ENCODE measurements at places on chromosomes 5 and 9.

- DNase-seq = no peak
Observed at GRCh38 chr5:169004551-169004950, 296.4 kb downstream of the SLIT3 start.

DNA sequence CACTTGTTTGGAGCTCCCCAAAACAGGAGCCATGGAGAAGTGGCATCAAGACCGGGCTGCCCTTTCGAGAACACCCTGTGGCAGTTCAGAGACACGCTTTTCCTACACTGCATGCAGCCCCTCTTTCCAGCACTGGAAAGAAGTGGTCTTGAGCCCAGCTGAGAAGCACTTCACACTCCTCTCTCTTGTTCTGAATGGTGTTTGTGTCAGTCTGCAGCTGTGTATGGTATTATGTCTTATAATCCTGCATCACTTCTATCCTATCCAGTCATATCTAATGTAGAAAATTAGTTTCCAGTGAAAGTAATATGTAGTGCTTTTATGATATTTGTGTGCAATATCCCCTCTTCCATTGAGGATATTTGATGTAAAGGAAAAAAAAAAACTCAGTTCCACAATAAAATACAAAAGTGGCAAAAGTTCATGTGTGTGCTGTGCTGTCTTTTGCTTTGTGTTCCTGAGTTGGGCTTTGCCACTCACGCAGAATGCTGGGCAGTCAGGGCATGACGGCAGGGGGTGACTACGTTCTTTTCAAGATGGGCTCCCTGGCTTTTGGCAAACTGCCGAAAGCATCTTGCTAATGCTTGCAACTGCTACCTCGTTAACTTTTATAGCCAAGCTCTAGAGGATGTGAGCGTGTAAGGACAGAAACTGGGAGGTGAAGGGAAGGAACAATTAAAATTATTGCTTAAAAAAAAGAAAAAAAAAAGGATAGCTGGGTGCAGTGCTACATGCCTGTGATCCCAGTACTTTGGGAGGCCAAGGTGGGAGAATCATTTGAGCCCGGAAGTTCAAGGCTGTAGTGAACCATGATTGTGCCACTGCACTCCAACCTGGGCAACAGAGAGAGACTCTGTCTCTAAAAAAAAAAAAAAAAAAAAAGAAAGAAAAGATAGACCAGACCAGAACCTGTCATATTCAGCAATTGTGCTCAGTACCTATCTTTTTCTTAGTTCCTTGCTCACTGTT, 102.2 kb downstream of the MAP1B start:
- DNase-seq = peak; percentile 62

- peak; percentile 95 for DNase-seq
Observed at GRCh38 chr5:86679529-86679928, 61.8 kb downstream of the COX7C start.

GRCh38 chr9:75880618-75881017, 9.9 kb upstream of the PCSK5 start:
- DNase-seq = no peak

GRCh38 chr9:30964332-30964731, 1420.1 kb upstream of the ACO1 start:
- no peak for DNase-seq

Measured in astrocyte of the spinal cord (primary cell).